ENCODE measurements at places on chromosomes 7 and 10. TPM values are rescaled to one million over a fixed set of nuclear protein-coding genes. Genes with fewer than 3 reads are reported as not detected.

DNA sequence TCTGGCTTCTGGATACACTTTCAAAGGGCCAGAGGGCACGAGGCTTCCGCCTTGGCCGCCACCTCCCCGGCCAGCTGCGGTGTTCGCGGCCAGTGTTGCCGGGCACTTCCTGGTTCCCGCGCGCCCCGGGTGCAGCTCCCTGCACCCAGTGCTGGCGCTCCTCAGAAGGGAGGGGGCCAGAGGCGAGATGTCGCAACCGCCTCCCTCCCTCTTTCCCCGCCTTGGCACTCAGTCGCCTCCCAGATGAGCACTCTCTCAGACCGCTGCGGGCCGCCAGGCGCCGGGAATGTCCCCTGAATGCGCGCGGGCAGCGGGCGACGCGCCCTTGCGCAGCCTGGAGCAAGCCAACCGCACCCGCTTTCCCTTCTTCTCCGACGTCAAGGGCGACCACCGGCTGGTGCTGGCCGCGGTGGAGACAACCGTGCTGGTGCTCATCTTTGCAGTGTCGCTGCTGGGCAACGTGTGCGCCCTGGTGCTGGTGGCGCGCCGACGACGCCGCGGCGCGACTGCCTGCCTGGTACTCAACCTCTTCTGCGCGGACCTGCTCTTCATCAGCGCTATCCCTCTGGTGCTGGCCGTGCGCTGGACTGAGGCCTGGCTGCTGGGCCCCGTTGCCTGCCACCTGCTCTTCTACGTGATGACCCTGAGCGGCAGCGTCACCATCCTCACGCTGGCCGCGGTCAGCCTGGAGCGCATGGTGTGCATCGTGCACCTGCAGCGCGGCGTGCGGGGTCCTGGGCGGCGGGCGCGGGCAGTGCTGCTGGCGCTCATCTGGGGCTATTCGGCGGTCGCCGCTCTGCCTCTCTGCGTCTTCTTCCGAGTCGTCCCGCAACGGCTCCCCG is at the start of gene FFAR4:
FFAR4 (plus strand) TSS at position 231 of the 842 bp plus-strand sequence; CDS start at position 287, 56 bp downstream.
- no peak for DNase-seq

Gene MYO1G
- polyA plus RNA-seq: not detected

GRCh38 chr7:31076051-31076450 is 23.9 kb downstream of the ADCYAP1R1 start:
- no peak for DNase-seq

GRCh38 chr10:488933-489215 is 200.6 kb downstream of the DIP2C start:
- no peak for DNase-seq

Gene SOSTDC1
- polyA plus RNA-seq: 0.11 TPM

Gene SLC18A3
- polyA plus RNA-seq: not detected

All from AG04450 (cell line).